Pericardium fibroblast (primary cell): ENCODE measurements at places on chromosomes 6 and 20. TPM values are rescaled to one million over a fixed set of nuclear protein-coding genes. Genes with fewer than 3 reads are reported as not detected.

The MEP1A gene
- not detected in 2 replicates for total RNA-seq

The COMMD7 gene
- 18.0 and 26.4 TPM in 2 replicates for total RNA-seq

The SCRT2 gene
- total RNA-seq = not detected in 2 replicates

The TRAPPC3L gene
- total RNA-seq = 0.47 TPM in 1 of 2 replicates, not detected in the other

The MTHFD1L gene
- 33.3 and 34.7 TPM in 2 replicates for total RNA-seq

The FAM83C gene
- total RNA-seq = not detected in 2 replicates

The ZSCAN31 gene
- 0.68 and 3.5 TPM in 2 replicates for total RNA-seq
